ENCODE measurements at places on chromosomes 6 and 20. TPM values are rescaled to one million over a fixed set of nuclear protein-coding genes. Genes with fewer than 3 reads are reported as not detected.

Gene MED23
- total RNA-seq = 24.4 TPM

DNA sequence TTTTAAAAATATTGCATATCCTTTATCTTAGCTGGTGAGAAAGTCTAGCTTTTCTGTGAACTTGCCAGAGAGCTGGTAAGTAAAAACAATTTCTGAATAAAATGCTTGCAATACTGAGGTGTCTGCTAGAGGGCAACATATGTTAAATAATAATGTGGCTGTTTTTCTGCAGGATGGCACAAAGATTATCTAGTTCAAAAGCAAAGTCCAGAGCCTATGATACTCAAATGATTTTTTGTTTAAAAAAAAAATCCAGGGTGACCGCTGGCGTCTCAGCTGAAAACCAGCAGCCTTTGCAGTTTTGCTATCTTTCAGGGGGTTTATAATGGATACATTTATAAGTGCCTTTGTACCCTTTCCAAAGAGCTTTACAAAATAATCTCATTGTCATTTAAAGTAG lies 194.9 kb downstream of the PHACTR1 start:
- DNase-seq = peak; percentile 72

- DNase-seq = peak; percentile 59
Measured at GRCh38 chr6:90393232-90393884, 96.7 kb upstream of the BACH2 start.

- peak; percentile 72 for DNase-seq
Measured at GRCh38 chr6:79570129-79571029, 33.1 kb upstream of the LCA5 start.

- DNase-seq = no peak
Measured at GRCh38 chr20:1891263-1892118, 3.7 kb upstream of the SIRPA start.

DNA sequence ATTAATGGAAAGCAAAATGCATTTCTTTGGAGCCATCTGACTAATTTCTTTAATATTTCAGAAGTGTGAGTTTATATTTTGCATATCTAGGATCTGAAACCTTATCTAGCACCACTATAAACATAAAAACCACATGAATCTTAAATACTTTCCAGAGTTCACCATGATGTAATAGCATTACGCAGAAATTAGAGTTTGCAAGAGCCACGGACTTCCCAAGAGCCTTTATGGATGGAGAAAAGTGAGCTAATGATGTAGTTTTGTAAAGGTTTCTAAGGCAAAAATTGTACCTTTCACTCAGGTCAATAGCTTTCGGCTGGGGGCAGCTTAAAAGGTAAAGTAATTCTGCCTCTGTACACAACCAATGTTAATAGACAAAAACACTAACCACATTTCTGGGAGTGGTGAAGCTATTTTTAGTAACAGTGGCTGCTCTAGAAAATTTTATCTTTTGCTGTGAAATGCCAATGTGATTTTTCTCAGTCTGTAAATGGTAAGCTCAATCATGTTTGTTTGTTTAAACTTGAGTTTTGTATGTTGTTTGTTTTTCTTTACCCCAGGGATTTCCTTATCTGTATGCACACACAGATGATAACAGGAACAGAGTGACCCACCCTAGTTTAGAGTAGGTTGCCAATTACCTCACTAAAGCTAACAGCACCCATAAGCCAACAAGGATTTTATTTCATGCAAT lies 80.5 kb downstream of the FILIP1 start:
- DNase-seq = no peak

GRCh38 chr6:147958683-147959082 lies 384.0 kb upstream of the SASH1 start:
- no peak for DNase-seq

DNA sequence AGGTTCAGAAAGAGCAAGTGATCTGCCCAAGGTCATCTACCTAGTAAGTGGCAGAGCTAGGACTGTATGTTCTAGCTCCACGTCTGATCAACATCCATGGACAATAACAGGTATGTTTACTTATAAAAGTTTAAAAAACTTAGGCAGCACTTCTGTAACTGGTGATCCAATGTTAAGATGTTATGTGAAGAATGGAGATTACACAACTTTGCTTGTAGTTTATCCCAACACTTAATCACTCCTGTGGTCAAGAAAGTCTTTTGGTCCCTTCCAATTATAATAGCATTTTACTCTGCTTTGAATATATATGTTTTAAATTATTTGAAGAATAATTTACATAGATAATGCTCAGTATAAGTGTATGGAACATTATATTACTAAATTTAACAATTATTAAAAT lies 4.8 kb downstream of the FBXO30 start:
- DNase-seq = no peak

DNA sequence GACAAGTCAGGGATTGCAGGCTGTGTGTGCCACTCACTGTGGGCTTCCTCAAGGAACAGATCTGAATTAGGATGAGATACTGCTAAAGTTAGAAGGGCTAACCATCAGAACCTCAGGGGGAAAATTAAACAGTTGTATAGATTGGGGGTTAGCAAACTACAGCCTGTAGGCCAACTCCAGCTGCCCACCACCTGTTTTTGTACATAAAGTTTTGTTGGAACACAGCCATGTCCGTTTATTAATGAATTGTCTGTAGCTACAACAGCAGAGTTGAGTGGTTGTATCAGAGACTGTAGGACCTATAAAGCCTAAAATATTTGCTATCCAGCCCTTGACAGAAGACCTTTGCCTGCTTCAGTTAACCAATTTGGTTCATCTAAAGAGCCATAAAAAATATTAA lies 127.2 kb upstream of the ECI2 start:
- no peak for DNase-seq

GRCh38 chr6:167996424-167997199 lies 859 bp upstream of the KIF25 start:
- DNase-seq = no peak

DNA sequence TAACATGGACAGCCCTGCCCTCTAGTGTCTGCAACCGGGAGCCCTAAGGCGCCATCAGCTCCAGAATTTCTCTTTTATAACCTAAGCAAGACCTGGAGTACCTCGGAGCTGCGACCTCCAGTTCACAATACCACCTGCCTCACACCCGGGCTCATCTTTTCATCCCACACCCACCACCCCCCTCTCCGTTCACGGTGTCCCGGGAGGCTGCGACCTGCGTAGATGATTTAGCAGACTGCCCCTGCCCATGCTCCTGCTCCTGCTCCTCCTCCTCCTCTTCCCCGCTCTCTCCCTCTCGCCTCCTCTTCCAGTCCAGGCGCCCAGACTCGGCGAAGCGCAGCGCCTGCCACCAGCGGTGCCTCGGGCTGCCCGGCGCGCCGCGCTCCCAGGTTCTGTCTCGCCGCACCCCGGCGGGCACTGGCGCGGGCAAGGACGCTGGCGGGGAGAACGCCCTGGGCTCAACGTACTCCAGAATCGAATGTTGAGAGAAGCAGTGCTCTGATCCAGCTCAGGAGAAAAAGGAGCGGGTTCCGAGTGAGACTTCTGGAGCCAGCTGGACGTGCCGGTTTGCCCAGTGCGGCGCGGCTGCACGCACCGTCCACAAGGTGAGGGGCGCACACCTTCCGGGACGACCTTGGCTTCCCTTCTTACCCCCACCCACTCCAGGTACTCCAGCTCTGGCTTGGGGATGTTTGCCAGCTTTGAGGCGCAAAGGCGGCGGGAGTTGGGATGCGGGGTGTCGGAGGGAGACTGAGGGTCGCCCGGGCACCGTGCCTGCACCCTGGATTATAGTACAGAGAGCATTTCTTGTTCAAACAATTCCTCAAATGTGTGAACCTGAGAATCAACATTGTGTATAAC lies at the start of gene HTR1E:
TSS of gene HTR1E (plus strand) at position 310 of the 861 bp plus-strand sequence. CDS start 77,807 bp downstream, outside the sequence.
- peak; percentile 31 for DNase-seq

All from lung microvascular endothelial cell (primary cell).